Activated T-helper 17 cell treated with anti-CD3 and anti-CD28 coated beads, Interleukin-2, amount 50 U/mL, for 72 hours (primary cell): ENCODE measurements at places on chromosomes 5 and 9.

- peak; percentile 2 for ATAC-seq
Measured at GRCh38 chr9:94166976-94167346, 82.7 kb downstream of the PTPDC1 start.

DNA sequence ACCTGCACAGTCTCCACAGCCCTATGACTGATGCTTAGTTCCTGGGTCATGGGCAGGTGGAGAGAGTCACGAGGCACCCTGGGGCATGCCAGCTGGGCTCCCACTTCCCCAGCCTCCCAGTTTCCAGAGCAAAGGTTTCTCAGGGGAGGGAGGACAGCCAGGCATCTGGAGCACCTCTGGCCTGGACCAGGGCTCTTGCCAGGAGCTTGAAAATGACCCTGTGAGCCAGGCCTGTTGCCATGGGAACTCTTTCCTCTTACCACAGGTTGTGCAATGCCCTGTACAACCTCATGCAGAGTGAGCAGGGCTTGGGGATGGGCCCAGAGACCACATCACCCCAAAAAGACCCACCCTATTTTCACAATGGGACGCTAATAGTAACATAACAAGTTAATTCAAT is 113.1 kb downstream of the PSD2 start:
- ATAC-seq, result no peak

DNA sequence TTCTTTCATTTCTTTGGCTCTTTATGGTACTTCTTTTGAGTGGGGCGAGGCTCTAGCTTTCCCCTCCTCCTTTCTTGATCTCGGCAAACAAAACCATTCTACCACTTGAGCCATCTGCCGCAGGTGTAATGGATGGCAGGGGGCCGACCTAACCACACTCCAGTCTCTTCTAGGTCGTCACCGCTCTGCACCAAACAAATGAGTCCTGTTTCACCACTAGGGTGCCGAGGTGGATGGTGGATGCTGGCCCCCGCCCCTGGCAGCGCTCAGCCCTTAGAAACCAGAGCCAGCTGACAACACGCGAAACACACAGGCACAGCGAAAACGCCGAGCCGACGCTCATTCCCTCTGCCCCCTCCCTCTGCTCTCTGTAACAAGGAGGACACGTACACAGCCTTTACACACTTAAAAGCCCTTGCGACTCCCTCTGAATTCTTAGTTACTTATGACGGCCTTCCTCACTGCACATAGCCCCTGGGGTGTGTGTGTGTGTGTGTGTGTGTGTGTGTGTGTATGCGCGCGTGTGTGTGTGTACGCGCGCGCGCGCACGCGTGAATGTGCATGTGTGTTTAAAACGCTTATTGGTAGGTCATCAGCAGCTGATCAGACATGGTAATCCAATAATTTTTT is 199.4 kb downstream of the MEF2C start:
- no peak for ATAC-seq

DNA sequence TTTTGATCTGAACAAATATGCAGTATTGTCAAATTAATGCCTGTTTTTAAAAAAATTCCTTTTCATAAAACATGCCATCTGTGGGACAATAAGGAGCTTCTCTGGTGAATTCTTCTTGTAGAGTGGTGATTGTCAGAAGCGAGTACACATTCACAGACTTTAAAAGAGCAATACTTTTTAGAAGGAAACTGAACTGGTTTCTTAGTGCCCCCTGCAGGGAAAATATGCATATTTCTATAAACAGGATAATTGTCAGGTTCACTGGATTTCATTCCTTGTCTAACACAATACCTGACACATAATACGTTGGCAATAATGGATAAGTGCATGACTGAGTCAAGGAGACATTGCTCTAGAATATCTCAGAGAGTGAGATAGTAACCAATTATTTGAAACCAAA is 133.7 kb downstream of the KIF4B start:
- no peak for ATAC-seq

DNA sequence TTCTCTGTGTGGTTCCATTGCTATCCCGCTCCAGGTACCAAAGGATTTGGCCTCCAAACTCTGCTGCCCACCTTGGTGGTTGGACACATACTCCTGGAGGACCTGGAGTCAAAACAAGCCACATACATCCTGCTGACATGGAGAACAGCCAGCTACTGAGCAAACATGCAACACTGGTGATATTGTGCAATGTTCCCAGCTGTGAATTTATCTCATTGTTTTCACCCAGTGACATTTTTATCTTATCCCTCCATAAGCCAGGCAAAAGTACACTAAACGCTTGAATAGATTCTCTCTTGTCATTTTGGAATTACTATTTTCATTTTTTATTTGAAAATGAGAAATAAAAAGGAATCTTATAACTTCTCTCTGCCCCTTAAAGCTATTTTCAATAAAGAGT is 11.1 kb upstream of the CTSL start:
- ATAC-seq, result no peak

DNA sequence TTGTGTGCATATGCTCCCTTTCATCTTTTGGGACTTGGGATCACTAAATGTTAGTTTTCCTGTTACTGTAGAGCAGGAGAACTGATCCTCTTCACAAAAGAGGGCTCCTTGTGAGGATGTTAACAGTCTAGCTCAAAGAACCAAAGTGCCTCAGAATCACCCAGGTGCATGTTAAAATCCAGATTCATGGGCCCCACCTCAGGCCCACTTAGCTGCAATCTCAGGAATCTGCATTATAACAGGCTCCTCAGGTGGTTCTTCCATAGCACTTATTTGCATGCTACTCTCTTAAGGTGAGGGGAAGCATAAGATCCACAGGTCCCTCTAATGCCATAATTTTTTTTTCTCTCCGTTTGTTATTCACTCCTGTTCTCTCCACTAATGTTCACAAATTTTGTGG is 14.8 kb upstream of the MEF2C start:
- no peak for ATAC-seq

GRCh38 chr9:110971234-110971633 is 67.0 kb downstream of the LPAR1 start:
- no peak for ATAC-seq

DNA sequence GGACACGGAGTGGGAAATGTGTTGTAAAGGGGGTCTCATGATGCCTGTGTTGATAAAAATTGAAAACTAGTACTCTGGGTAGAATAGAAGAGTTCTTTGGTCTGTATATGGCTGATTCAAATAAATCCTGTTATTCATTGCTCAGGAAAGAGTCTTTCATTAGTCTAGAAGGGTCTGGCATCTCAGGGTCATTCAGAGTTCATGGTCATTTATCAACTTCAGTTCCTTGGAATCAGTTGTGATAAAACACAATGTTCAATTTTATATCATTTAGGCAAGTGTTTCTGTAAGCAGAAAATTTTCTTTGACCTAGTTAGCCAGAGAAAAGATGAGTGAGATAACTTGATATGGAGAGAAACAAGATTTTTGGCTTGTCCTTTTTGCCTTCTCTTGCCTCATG is 36.3 kb downstream of the SPATA31D1 start:
- ATAC-seq, result no peak

DNA sequence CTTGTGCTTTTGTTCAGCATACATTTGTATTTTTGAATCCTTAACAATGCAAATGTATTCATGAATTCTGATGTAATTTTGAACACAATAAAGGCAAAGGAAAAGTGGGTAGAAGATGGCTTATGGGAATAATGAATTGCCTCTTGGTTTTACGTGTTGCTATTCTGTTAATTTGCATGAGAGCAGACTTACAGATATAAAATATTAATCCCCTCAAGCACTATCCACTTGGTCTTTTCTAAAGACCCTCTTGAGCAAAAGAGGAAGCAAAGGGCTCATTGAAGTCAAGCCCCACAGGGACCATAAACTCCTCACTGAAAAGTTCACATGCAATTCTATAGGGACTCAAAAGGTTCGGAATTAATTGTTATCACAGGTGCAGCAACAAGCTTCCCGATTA is 51.9 kb downstream of the OSTF1 start:
- no peak for ATAC-seq

DNA sequence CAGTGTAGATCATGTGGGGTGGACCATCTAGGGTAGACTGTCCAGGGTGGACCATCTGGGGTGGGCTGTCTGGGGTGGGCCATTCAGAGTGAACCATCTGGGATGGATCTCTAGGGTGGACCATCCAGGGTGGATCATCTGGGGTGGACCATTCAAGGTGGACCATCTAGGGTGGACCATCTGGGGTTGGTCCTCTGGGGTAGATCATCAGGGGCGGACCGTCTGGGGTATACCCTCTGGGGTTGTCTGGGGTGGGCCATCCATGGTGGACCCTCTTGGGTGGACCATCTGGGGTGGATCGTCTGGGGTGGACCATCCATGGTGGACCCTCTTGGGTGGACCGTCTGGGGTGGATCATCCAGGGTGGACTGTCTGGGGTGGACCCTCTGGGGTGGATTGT is 64.3 kb downstream of the KCNT1 start:
- ATAC-seq, result no peak

DNA sequence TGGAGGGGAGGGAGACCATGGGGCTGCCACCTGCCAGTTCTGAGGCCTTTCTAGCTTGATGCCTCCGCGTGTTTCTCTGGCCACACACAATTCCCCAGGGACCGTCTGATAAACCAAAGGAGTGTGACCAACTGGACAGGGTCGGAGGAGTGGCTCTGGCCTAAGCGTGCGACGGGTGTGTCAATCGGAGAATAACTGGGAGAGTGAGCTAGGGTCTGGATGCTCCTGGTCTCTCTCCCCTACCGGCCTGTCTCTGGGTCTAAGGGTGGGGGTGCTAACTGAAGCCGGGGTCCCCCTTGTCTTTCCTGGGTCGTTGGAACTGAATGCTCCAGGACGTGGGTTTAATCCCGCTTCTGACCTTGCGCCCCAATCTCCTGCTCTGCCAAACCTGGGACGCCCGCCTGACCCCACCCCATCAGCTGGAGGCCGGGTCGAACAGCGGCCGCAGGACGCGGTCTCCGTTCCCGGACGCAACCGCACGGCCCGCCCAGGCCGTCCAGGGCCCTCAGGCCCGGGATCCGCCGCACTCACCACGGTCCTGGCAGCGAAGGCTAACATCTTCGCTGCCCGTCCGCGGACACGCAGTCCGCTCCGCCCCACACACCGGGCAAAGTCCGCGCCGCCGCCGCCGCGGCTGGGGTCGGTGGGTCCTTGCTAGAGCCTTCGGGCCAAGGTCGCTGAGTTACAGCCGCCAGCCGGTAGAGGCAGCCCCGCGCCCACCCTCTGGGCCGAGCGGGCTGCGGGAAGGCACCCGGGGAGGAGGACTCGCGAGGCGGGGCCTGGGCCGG is 447 bp downstream of the CRAT start:
- no peak for ATAC-seq

GRCh38 chr5:156093024-156093423 is 233.9 kb upstream of the SGCD start:
- ATAC-seq, result no peak

GRCh38 chr5:17192191-17192590 is 25.2 kb upstream of the BASP1 start:
- no peak for ATAC-seq

DNA sequence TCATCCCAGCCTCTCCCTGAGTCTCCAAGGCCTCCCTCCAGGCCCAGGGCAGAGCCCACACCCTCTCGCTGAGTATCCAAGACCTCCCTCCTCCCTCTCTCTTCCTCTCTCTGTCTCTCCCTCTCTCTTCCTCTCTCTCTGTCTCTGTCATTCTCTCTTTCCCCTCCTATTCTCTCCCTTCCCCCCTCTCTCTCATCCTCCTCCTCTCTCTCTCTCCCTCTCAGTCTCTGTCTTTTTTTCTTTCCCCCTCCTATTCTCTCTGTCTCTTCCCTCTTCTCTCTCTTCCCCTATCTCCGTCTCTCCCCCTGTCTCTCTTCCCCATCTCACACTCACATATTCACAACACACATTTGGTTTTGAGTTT is 8.1 kb downstream of the SLC6A19 start:
- ATAC-seq, result no peak

DNA sequence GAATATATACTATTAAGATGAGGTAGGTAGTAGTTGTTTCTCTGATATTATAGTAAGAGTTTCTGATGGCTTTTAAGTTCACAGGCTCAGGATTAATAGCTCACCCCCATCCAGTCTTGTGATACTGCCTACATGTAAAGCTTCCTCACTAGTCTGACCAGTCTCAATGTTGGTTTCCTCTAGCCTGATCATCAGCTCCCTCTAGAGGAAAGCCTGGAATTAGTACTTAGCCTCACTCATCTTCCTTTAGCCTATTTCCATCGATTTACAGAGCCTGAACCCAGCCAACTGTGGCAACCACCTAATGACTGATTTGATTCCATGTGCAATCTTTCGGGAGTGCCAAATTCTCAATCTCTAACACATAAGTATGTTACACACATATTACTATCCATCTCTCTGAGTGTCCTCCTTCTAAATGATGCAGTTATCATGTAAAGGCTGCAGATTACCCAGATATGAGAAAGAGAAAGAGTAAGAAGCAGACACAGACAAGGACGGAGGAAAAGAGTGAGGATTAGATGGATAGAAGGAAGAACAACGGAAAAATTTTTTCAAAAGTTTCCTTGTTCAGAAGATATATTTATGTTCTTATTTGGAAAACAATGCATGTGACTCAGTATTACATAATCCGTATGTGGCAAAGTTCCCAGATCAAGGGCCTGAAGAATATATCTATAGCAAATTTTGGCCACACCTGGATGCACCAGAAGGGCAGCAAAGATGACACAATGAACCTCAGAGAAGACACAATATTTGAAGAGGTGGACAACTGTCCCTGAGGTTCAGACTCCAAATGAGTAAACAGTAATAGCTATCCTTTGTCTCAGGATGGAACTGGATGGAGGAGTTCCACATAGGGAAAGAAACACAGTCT is 333.7 kb downstream of the ELAVL2 start:
- no peak for ATAC-seq
